ENCODE measurements at places on chromosomes 5 and 9.

- DNase-seq: no peak
These were observed 97.4 kb upstream of the IFNK start for GRCh38 chr9:27426511-27427271.

DNA sequence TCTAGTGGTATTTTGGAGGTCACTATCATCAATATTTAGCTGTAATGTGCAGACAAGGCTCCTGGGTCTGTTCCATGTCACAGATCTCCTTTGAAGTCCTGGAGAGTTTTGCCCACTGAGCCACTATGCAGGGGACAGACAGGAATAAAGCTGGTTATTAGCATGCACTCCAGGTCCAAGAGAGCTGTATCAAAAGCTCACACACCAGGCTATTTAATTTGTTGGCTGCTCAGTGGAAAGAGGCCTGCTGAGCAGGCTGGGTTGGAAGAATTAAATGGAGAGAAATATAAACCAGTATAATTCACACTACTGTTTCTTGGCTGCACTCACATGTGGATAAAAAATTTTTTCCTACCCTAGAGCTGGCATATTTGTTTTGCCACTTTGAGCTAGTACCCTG lies 113.8 kb upstream of the TAF11L2 start:
- DNase-seq: no peak

GRCh38 chr5:6820851-6821479 lies 107.7 kb downstream of the TENT4A start:
- DNase-seq: peak; percentile 29

DNA sequence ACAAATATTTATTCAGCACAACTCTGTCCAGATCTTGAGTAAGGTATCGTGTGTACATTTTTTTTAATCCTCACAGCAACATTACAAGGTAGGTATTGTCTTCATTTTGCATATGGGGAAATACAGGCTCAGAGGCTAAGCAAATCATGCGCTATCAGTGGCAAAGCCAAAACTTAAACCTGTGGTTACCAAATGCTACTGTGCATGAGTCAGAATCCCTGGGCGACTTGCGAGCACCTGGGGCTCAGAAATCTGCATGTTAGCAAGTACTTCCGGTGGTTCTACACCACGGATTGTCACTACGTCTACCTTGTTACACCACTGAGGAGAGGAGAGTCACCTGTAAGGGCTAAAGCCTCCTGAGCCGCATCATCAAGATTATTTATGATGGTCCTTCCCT lies 21.3 kb downstream of the C5orf58 start:
- DNase-seq: no peak

- no peak for DNase-seq
These were observed 32.7 kb upstream of the ABCA1 start for GRCh38 chr9:104960662-104961061.

- no peak for DNase-seq
These were observed 85.1 kb upstream of the DHFR start for GRCh38 chr5:80739898-80740297.

DNA sequence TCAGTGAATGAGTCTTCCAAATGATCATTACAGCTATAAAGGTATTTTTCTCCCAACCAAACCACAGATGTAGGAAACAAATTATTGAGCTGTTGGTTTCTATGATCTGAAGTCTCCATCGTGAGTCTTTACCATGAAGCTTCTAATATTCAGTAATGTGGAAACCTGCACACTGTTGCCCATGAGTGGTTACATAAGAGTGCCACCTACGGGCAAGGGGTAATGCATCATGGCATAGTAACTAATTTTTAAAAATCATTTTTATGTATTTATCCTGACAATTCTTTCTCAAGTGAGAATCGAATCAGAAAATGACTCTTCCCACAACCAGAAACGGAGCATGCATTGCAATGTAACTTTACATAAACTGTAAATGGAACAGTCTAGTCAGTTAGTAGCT lies 282.5 kb upstream of the SMARCA2 start:
- DNase-seq: no peak

DNA sequence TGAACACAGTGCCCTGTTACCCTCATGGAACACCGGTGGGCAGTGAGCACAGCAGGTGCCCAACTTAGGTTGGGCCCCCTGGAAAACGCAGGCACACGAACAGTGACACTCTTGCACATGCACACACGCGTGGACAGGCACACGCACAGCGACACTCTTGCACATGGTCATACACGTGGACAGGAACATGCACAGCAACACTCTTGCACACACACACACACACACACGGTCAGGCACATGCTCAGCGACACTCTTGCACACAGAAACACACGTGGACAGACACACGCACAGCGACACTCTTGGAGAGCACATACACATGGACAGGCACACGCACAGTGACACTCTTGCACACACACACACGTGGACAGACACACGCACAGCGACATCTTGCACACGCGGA lies 559.4 kb upstream of the ADAMTS16 start:
- no peak for DNase-seq

DNA sequence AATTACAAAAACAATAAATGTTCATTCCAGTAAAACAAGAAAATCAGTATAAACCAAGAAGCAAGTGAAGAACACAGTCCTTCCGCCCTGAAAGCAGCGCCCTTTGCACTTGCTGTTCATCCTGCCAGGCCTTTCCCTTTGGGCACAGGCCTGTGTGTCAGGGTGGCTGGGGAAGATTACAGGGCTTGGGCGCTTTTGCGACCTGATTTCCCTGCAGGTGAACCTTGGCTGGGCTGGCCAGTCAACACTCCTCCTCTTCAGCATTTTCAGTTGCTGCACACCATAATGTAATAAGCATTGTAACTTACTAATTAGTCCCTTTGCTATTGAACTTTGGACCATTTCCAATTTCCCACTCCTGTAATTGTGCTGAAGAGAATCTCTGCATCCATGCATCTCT lies 38.6 kb upstream of the TDRD7 start:
- DNase-seq: no peak

- DNase-seq: peak; percentile 2
These were observed 861 bp downstream of the MTX3 start for GRCh38 chr5:79990205-79990597.

- DNase-seq: no peak
These were observed 25.3 kb downstream of the ZDHHC11B start for GRCh38 chr5:759111-759751.

GRCh38 chr5:94021246-94021645 lies 279.8 kb upstream of the POU5F2 start:
- peak; percentile 60 for DNase-seq

GRCh38 chr9:123033864-123034601 lies 566 bp downstream of the GPR21 start:
- DNase-seq: no peak

DNA sequence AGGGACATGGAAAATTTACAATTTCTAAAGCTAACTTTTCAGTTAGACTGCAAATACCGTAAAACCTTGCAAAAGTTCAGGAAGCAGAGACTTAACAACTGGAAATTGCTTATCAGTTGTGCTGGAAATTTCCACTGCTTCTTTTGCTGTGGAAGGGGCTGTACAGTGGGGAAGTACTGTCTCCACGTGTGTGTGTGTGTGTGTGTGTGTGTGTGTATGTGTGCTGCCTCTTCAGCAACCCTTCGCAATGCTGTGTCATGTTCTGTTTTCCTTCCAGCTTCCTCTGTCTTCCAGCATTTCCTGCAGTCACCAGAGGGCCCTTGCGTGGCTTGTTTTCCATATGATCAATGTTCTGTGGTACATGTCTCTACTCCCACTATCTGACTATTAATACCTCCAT lies 87.5 kb upstream of the RANBP3L start:
- DNase-seq: no peak

GRCh38 chr5:155056644-155057269 lies 43.2 kb downstream of the KIF4B start:
- no peak for DNase-seq

DNA sequence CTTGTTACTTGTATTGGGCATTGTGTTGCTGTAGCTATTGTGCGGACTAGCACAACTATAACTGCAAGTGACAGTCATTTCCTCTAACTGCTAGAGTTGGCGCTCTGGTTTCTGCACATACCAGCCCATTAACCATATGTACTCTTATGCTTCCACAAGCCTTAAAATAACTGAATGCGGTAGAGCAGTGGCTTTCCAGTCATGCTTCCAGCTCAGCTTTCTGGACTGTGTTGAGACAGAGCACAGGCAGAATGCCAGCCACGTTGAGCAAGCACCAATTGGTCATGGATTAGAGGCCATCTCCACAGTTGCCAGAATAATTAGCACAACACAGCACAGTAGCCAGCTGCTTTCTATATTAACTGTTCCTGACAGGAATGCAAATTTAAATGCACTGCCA lies 12.2 kb downstream of the INVS start:
- peak; percentile 97 for DNase-seq

- no peak for DNase-seq
These were observed 365.0 kb upstream of the SEMA6A start for GRCh38 chr5:116939641-116940040.

- peak; percentile 59 for DNase-seq
These were observed 1.3 kb downstream of the ANXA1 start for GRCh38 chr9:73152953-73153352.

GRCh38 chr5:1909346-1909985 lies 26.7 kb upstream of the IRX4 start:
- DNase-seq: no peak

DNA sequence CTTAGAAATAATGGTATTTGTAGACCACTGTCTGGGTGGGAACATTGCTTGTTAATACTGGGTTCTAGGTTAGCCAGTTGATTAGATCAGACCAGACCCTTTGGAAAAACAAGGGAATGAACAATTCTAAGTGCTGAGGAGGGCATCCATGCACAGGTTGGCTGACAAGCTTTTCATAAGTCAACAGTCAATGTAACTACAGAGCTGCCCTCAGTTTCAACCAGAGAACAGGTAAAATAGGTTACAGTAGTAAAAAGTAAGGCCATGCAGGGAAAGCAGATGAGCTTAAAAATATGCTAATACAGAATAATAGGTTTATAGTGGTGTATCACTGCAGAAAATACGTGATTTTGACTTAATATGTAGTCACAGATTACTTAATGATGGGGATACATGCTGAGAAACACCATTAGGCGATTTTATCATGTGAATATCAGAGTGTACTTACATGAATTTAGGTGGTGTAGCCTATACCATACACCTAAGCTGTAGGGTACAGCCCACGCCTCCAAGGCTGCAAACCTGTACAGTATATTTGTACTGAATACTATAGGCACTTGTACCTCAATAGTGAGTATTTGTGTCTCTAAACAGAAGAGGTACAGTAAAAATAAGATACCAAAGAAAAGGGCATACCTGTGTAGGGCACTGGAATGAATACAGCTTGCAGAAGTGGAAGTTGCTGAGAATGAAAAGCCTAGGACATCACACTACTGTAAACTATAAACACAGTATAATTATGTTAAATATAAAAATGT lies 6.1 kb upstream of the FGF18 start:
- no peak for DNase-seq

DNA sequence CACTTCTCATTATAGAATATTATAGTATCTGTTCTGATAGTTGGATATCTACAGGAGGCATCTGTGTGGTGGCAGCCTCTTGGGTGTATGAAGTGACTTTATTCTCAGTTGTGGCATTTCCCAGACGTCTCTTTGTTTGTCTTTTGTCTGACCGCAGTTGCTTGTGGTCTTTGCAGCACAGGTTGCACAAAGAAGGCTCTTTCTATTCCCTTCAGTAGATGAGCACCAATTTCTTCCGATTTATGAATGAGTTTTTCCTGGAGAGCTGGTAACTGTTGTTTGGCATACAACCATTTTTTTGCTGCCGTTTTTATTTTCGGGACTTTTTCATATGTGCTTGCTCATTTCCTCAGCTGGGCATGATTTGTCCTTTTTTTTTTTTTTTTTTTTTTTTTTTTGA lies 56.4 kb upstream of the MYO10 start:
- no peak for DNase-seq

DNA sequence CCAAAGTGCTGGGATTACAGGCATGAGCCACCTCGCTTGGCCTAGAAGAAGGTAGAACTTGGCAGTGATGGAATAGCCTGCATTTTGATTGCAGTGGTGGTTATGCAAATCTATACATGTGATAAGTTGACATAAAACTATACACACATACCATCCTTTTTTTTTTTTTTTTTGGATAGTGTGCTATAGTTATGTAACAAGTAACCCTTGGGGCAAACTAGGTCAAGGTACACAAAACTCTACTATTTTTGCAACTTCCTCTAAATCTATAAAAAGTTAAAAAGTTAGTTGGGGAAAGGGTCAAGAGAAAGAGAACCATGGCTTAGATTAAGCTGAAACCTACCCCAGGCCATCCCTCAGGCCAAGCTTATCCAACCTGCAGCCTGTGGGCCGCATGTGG lies 11.1 kb downstream of the TRIM14 start:
- no peak for DNase-seq

- DNase-seq: no peak
These were observed 2046.8 kb upstream of the CDH9 start for GRCh38 chr5:29085142-29085541.

DNA sequence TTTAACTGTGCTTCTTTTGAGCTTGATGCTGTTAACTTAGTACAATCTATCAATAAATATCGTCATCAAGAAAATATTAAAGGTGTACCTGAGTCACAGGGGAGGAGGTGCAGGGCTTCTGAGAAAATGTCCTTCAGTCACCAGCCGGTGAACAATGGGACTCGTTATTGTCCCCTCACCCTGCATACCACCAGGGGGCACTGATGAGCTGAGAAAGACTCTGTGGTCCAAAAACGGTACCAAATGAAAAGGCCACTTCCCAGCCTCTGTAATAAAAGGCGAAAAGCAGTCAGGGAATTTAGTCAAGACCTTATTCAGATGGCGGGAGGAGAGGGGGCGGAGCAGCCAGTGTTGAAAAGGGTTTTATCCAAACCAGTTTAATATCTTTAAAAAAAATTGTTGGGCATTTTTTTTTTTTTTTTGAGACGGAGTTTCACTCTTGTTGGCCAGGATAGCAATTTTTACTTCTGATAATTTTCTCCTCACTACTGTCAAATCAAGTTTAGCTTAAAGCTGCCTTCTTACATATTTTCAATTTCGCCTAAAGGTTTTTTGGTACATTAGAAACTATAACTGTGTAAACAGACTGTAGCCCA lies 271.9 kb upstream of the ADAMTS16 start:
- peak; percentile 49 for DNase-seq

GRCh38 chr5:39270225-39270848 lies 51.0 kb upstream of the FYB1 start:
- DNase-seq: no peak

GRCh38 chr5:109959652-109960051 lies 269.9 kb downstream of the MAN2A1 start:
- no peak for DNase-seq

GRCh38 chr5:139051392-139051791 lies 146.8 kb downstream of the SIL1 start:
- DNase-seq: no peak

GRCh38 chr9:95078939-95079338 lies 238.6 kb downstream of the FANCC start:
- no peak for DNase-seq

- no peak for DNase-seq
These were observed 4.6 kb downstream of the BICD2 start for GRCh38 chr9:92760070-92760469.
